Thoracic aorta (tissue), 2 donors: ENCODE measurements at places on chromosomes 2 and 18. TPM values are rescaled to one million over a fixed set of nuclear protein-coding genes. Genes with fewer than 3 reads are reported as not detected.

GRCh38 chr2:74488643-74489481, 6.0 kb downstream of the TTC31 start:
- H3K27ac ChIP-seq: no peak overlapping the region
- H3K4me1 ChIP-seq: peaks cover 4% of the 10 kb centered on the region
- H3K27me3 ChIP-seq: no peaks in the 10 kb centered on the region
- no peak overlapping the region for H3K4me3 ChIP-seq
- peaks cover 52% of the 10 kb centered on the region for H3K36me3 ChIP-seq

The UGT1A10 gene
- not detected for total RNA-seq

GRCh38 chr18:59560556-59560955, 136.7 kb downstream of the CCBE1 start:
- H3K4me1 ChIP-seq: no peaks in the 10 kb centered on the region
- no peak for DNase-seq
- no peaks in the 10 kb centered on the region for H3K27me3 ChIP-seq
- no peak overlapping the region for H3K4me3 ChIP-seq
- no peaks in the 10 kb centered on the region for H3K36me3 ChIP-seq

- H3K4me1 ChIP-seq: no peaks in the 10 kb centered on the region
- H3K4me3 ChIP-seq: no peak overlapping the region
- DNase-seq: no peak
- H3K36me3 ChIP-seq: no peaks in the 10 kb centered on the region
- H3K27ac ChIP-seq: no peak overlapping the region
Measured at GRCh38 chr18:10089881-10090280, 176.1 kb downstream of the VAPA start.

The PELI1 gene
- 23.4 TPM for total RNA-seq

The ZNF892 gene
- 22.9 TPM for total RNA-seq

- no peaks in the 10 kb centered on the region for H3K36me3 ChIP-seq
- H3K27me3 ChIP-seq: no peaks in the 10 kb centered on the region
- no peak overlapping the region for H3K4me3 ChIP-seq
- DNase-seq: no peak
- H3K4me1 ChIP-seq: no peaks in the 10 kb centered on the region
Measured at GRCh38 chr2:226828191-226828590, 7.7 kb upstream of the RHBDD1 start.

- no peak overlapping the region for H3K4me3 ChIP-seq
- H3K27me3 ChIP-seq: no peaks in the 10 kb centered on the region
- no peak for DNase-seq
- no peaks in the 10 kb centered on the region for H3K4me1 ChIP-seq
Measured at GRCh38 chr18:39191931-39192330, 1626.3 kb upstream of the CELF4 start.

DNA sequence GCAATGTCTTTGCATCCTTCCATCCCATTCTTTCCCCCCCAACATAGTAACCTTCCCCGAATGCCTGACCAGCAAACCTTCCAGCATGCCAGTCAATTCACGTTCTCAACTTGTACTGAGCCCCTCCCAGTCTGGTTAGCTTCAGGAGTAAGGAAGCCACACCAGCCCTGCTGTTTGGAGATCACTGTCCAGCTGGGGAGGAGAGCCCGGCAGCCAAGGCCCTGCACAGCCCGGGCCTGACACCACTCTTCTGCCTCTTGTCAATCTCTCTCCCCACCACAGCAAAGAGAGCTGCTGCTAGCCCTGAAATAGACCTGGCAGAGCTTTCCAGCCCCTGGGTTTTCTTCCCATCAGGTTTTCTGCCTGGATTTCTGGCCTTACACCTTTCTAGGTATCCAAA, 185.8 kb upstream of the ID2 start:
- no peak for DNase-seq
- H3K27me3 ChIP-seq: no peaks in the 10 kb centered on the region
- H3K27ac ChIP-seq: no peak overlapping the region
- H3K4me3 ChIP-seq: no peak overlapping the region

GRCh38 chr2:172013396-172013795, 13.6 kb downstream of the METAP1D start:
- H3K27me3 ChIP-seq: no peaks in the 10 kb centered on the region
- no peak for DNase-seq
- H3K4me1 ChIP-seq: no peaks in the 10 kb centered on the region

The NCKAP1 gene
- total RNA-seq: 159 TPM

DNA sequence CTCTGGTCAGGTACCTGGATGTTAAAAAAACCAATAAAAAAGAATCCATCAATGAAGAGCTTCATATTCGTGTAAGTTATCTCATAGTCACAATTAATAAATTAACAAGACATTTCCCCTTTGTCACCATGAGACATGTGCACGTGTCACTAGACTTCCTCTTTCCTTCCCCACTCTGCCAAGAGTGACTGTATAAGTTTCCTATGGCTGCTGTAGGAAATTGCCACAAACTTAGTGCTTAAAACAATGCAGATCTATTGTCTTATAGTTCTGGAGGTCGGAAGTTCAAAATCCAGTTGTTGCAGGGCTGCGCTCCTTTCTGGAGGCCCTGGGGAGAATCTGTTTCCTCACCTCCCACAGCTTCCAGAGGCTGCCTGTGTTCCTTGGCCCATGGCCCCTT, 35.8 kb downstream of the SLC9A4 start:
- H3K4me1 ChIP-seq: no peaks in the 10 kb centered on the region
- DNase-seq: no peak
- no peak overlapping the region for H3K4me3 ChIP-seq
- no peaks in the 10 kb centered on the region for H3K27me3 ChIP-seq
- no peak overlapping the region for H3K27ac ChIP-seq
- H3K36me3 ChIP-seq: no peaks in the 10 kb centered on the region

- H3K4me3 ChIP-seq: no peak overlapping the region
- H3K27ac ChIP-seq: no peak overlapping the region
- H3K4me1 ChIP-seq: no peaks in the 10 kb centered on the region
- DNase-seq: no peak
- H3K36me3 ChIP-seq: no peaks in the 10 kb centered on the region
Measured at GRCh38 chr18:50422286-50422898, 47.5 kb downstream of the SKA1 start.

GRCh38 chr2:121567452-121567851, 36.8 kb downstream of the RNU4ATAC start:
- H3K27ac ChIP-seq: no peak overlapping the region
- no peak overlapping the region for H3K4me3 ChIP-seq
- H3K36me3 ChIP-seq: no peaks in the 10 kb centered on the region

DNA sequence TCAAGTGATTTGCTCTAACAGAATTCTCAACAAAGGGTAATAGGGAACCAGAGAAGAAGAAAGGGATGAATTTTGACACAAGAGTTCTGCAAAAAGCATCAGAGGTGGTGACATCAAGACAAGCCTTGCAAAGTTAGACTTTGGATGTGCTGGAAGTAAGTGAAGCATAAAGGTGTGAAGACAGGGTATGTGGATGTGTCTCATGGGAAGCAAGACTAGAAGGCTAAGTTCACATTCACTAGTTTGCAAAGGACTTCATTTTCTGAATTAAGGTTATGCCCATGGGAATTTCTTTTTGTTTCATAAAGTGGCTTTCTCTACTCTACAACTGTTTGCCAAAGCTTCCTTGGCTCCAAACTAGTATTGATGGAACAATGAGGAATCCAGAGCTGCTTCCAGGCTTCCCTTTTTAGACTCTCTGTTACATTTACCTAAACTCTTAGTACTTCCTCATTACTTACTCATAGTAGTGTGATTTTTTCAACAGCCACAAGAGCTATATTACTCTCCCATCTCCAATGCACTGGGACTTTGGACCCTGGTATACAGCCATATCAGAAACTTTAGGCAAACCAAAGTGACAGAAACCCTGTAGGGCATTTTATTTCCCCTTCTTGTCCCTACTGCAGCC, 21.1 kb upstream of the IHH start:
- no peak overlapping the region for H3K27ac ChIP-seq
- no peak overlapping the region for H3K4me3 ChIP-seq
- no peak for DNase-seq

DNA sequence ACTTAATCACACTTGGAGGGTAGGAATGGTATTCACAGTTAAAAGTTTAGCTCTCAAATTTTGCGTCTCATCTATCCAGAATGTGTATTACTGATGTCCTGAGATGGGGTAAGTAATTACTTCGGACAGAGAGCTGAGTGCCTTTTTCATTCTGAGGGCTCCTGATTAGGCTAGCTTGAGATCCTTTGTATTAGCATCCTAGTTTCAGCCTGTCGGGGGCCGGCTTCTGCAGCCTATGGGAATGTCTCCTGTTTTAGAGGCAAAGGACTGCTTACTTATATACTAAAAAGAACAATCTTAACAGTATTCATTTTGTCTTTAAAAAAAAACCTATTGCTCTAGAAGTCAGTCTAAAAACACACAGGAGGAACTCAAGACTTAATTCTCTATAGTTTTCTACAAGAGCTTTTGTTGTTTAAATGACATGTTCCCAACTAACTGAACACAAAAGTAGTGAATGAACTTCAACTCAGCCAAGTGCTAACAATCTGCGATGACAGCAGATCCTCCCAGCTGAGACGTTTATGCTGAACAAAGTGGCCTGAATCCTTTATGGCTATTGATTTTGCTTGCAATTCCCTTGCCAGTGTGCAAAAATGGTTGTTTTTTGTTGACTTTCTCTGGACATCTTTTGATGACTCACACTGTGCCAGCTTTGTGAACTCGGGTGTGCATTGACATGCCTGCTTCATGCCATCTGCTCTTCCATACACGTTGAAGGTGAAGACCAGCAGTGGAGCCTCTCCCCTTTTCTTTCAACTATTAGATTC, 118.7 kb downstream of the LYPD6B start:
- H3K27ac ChIP-seq: no peak overlapping the region
- no peak overlapping the region for H3K4me3 ChIP-seq

The PROC gene
- total RNA-seq: not detected
